SHP77 (cell line): ENCODE measurements at places on chromosomes 12 and 14.

GRCh38 chr14:102551995-102552705 lies 40.3 kb upstream of the RCOR1 start:
- no peak for DNase-seq

GRCh38 chr12:107080299-107080698 lies 13.1 kb downstream of the CRY1 start:
- DNase-seq: no peak

- DNase-seq: no peak
Observed at GRCh38 chr14:42884100-42884499, 1277.4 kb downstream of the LRFN5 start.

GRCh38 chr12:121823101-121823726 lies 19.4 kb downstream of the SETD1B start:
- no peak for DNase-seq

DNA sequence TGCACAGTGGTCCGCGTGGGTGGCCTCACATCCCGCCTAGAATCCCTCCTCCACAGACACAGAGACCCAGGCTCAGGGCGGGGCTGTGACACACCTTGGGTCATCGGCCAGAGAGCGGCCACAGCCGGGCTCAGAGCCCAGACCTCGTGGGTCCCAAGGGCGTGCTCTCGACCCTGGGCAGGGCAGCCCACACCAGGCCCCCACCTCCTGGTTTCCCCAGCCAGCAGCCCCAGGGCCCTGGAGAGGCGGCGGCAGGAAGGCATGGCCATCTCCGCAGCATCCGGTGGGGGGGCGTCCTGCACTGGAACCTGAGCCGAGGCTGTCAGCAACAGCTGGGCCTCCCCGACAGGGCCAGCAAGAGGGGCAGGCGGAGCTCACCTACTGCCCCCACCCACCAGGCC lies 15.2 kb downstream of the JAG2 start:
- no peak for DNase-seq

DNA sequence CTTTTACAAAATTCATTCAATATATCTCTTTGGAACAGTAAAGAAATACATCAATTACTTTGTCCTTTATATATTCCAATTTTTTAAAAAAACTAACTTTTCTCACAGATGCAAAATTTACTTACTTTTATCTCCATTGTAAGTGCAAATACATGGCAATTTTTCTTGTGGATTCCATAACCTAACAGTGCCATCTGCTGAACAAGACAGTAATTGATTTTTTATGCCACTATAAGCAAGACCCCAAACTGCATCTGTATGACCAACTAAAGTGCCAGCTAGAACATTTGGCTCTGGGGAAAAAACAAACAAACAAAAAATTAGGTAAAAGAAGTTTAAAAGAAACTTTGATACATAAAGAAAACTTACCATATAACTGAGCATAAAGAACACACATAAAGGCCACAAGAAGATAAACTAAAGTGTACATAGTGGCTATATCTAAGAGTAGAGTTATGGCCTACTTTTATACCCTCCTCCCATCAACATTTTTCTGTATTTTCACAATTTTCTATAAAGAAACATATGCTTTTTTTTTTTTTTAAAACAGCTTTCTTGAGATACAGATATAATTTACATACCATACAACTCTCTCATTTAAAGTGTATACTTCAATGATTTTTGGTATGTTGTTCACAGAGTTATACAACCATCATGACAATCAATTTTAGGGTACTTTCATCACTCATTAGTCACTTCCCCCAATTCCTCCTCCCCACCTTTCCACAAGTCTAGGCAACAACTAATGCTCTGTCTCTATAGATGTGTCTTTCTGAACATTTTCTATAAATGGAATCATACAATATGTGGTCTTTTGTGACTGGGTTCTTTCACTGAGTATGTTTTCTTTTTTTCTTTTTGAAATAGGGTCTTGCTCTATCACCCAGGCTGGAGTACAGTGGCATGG lies 32.6 kb downstream of the COCH start:
- DNase-seq: peak; percentile 10
